ENCODE measurements at places on chromosomes 4 and X.

DNA sequence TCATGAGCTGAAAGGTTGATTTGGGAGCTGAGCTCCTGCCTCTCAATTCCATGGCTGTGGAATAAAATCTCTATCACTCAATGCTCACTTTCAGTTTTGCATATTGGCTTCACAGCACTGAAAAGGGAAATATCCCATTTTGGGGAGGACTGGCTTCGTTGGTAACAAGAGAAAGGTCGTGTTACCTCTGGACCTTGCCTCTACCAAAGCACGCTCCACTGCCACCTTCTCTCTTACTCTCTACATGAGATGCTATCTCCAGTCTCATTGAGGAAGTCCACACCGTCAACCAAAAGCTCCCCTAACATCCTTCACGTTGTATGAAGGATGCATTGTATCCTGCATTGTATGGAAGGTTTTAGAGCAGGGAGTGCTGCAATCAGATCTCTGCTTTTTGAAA is 195.0 kb upstream of the LDB2 start:
- no peak for DNase-seq

GRCh38 chr4:9835430-9835829 is 54.0 kb downstream of the DRD5 start:
- DNase-seq = no peak

GRCh38 chr4:78818530-78819079 is 42.5 kb downstream of the BMP2K start:
- no peak for DNase-seq

DNA sequence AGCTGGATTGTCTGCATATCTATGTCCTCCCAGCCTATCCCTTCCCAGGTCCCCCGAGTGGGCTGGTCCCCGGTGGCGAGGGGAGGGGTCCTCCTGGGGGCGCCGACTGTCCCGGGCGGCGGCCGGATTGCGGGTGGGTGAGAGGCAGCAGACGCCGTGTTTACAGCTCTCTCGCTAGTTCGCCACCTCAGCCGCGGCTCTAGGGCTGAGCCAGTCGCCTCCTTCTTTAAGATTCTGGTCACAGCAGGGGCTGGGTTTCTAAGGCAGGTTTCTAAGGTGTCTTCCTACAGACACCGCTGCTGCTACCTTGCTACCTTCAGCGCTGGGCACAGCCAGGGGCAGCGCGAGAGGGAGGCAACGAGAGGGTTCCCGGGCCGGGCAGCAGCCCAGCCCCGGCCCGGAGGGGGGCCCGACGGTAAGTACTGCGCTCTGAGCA is 57.2 kb downstream of the FRMPD3 start:
- DNase-seq = no peak

DNA sequence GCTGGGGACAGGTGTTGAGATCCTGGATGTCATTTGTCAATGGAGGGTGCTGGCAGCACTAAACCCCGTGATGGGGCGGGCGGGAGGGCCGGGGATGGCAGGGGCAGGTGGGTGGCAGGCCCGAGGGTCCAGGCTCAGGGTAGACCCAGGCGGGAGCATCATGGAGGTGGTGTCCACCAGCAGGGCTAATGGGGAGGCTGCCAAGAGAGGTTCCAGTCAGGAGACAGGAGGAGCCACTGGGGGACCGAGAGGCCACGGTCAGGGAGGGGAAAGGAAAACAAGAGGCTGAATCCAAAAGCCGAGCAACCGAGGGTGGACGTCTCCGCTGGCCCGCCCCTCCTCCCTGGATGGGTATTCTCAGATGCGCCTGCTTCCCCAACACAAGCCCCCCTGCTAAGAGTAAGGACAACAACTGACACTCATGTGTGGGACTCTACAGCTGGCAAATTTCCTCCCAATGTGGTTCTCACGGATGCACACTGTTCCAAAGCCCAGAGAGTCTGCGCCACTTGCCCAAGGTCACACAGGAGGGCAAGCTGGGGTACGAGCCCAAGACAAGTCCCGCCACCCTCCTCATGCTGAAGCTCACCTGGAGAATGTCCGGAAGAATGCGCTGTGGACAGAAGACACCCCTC is 132.0 kb downstream of the CPZ start:
- no peak for DNase-seq

DNA sequence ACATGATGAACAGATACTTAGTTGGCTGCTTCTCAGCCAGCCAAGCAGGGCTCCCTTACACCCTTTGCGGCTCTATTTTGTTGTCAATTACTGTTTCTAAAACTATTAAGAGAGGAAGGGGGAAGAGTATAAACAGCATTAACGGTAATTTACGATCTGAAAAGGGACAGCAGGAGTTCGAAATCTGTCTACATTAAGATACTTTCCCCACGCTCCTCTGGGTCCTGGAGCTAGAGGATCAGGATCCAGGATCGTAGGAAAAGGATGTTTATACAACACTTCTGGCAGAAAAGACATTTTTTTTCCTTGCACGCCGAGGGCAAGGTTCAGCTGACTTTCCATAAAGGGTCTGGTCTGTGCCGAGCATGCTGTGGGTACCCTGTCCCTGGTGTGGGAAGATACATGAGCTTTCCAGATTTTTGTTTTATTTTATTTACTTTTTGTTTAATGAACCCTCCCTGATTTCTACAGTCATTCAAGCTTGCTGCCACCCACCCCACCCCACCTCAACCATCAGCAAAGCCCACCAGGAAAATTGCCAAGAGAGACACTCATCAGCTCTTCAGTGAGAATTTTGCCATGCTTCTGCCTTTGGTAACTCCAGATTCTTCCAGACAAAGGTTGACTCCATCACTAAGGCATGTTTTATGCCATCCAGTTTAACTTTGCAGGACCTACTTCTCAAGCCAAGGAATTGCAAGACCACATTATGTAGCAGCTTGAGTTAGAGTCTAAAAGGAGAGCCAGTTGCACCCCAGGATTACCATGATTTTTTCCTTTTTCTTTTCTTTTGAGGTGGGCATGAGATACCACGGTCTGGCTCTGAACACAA is 188.1 kb downstream of the QDPR start:
- DNase-seq = no peak

DNA sequence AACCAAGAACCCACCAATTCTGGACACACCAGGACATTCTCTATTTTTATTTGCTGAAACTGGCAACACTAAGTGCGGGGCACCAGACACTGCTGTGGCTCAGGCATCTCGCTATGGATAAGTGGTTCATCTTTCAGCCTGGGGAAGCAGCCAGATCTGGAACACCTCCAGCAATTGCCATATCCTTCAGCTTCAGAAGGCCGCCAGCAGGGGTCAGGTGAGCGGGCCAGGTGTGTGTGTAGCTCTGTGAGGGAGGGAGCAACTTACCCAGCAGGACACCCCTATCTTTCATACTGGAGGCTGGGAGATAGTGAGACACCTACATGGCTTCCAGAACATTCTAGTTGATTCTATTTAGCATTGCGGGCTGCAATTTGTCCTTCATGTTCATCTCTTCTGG is 57.0 kb upstream of the GBA3 start:
- DNase-seq = no peak

GRCh38 chrX:1535241-1536041 is 1.5 kb downstream of the P2RY8 start:
- DNase-seq = no peak

- DNase-seq = no peak
Measured at GRCh38 chr4:10082047-10082446, 34.6 kb downstream of the WDR1 start.

- no peak for DNase-seq
Measured at GRCh38 chr4:36997727-36998126, 246.8 kb upstream of the NWD2 start.

- no peak for DNase-seq
Measured at GRCh38 chrX:13005661-13006473, 31.0 kb downstream of the TMSB4X start.

DNA sequence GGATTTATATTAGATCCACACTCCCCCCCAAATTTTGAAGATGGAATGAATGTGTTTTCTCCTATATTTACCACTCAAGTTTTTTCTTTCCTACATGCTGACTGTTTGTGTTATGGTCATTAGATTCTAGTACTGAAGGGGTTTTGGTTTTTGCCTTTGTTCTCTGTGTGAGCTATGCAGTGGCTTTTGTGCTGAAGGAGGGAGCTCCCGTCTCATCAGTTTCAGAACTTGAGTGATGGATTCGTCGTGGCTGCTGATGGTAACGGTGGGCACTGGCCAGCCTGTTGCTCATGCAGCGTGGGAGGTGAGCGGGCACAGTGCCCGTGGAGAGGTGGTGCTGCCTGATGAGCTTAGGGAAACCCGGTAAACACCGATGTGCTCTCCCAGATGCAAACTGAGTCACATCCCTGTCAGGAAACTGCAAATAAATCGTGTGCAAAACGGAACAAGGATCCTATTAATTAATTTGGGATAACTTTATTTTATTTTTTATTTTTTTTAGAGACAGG is 101.5 kb downstream of the SORBS2 start:
- DNase-seq = no peak

DNA sequence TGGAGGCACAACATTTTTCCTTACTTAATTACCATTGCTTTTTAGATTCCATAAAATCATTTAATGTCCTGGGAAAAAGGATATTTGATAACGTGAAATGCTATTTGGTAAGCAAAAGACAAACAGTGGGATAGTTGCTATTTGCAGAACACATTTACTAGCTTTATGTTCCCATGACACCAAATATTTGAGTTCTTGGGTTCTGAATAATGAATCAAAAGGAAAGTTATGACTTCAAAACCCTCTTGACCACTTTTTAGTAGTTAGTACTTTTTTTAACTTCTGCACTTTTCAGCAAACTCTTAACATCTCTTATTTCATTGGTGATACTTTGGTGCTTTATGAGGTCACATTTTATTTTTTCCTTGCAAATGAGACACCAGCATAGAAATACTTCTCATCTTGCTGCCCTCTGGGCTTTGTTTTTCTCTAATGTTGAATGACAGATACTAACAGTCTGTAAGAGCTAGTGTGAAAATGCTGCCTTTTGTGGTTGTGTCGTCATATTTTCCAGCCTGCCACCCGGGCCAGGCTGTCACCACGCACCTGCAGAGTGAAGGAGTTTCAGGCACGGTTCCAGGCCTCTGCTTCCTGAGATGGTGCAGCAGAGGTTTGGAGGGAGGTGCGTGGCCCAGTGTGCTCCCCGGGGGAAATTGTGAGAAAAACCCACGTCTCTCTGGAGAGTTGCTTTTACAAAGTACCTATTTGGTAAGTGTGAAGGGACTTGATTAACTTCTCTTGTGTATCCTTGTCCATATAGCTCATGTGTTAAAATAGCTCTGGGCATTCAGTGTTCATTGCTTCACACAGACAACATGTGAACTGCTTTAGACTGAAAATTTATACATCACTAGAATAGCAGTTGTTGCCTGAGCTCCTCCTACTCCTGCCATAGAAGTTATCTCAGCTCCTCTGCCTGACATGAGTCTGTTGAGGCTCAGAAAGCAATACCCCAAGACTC is 34.7 kb downstream of the MSL3 start:
- DNase-seq = no peak

GRCh38 chr4:26020083-26020668 is 106.2 kb downstream of the SMIM20 start:
- DNase-seq = peak; percentile 31

DNA sequence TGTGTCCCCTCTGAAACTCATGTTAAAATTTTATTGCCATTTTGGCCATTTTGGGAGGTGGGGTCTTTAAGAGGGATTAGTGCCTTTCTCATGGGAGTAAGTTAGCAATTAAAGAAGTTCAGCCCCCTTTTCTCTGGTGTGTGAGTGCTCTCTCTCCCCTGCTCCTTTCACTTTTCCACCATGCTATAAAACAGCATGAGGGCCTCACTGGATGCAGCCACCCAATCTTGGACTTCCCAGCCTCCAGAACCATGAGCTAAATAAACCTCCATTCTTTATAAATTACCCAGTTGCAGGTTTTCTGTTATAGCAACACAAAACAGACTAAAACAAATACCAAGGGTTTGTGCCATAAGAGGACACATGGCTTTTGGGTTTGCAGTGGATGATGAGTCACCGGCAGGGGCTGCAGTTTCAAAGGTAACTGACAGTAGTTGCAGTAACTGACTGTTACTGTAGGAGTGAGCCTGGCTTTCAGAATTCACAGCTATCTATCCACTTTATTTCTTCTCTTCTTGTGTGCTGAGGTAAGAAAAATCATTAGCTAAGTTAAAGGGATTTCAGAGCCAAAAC is 121.5 kb downstream of the PPEF1 start:
- DNase-seq = no peak

DNA sequence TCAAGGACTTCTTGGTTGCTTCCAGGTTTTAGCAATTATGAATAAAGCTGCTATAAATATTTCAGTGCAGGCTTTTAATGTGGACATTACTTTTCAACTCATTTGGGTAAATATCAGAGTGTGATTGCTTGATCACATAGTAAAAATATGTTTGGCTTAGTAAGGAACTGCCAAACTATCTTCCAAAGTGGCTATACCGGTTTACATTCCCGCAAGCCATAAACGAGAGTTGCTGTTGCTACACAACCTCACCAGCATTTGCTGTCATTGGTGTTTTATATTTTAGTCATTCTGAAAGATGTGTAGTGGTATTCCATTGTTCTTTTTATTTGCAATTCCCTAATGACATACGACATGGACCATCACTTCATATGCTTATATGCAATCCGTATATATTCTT is 30.9 kb upstream of the SPOCK3 start:
- no peak for DNase-seq

GRCh38 chr4:74308215-74308614 is at the start of gene EPGN:
EPGN (plus strand) TSS chr4:74308470; CDS start chr4:74308534, 64 bp downstream.
- DNase-seq = no peak
